Hepatocyte (in vitro differentiated cells): ENCODE measurements at places on chromosomes 3 and 15.

GRCh38 chr3:19543212-19543841 is 390.7 kb downstream of the EFHB start:
- DNase-seq: peak; percentile 42

DNA sequence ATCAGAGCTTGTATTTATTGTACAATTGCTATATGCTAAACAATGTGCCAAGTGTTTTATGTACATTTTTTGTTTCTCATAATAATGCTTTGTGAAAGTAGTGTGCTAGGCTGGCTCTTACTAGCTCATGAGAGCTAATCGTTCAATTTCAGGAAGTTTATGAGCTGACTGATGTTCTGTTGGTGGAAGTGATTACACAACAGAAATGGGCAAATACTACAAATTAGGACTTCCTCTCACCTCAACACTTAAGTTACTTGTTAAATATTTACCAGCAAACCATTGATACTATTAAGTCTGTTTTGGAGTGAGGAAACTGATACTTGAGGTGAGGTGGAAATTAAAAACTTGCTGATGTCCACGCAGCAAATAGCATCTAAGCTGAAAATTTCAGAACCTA is 32.3 kb downstream of the SLC9C1 start:
- DNase-seq: no peak

GRCh38 chr15:91357486-91357885 is 257.4 kb downstream of the SV2B start:
- no peak for DNase-seq

GRCh38 chr15:48131324-48131723 is 10.5 kb downstream of the SLC24A5 start:
- no peak for DNase-seq

DNA sequence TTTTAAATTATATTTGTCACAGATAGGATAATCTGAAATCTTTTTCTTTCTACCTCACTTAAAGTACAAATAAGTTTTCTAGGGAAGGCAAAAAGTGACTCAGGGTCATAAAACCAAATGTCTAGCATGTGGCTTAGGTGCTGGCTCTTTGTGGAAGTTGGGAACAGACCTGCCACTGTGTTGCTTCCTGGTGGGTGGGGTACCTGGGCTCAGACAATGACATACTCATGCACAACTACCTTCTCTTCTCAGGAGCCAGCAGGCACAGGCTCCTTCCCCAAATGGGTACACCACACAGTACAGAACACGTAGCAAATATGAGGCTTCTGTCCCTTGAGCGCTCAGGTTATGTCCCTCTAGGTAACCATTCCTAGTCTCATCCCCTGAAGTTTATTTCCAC is 40.1 kb upstream of the MUC13 start:
- peak; percentile 33 for DNase-seq

GRCh38 chr15:41550066-41550775 is 6.2 kb upstream of the RPAP1 start:
- DNase-seq: peak; percentile 63

GRCh38 chr3:13148126-13148525 is 74.9 kb upstream of the IQSEC1 start:
- no peak for DNase-seq

GRCh38 chr3:123376451-123377242 is 72.2 kb downstream of the ADCY5 start:
- no peak for DNase-seq

GRCh38 chr3:121649645-121650044 is 11.1 kb downstream of the HCLS1 start:
- no peak for DNase-seq

DNA sequence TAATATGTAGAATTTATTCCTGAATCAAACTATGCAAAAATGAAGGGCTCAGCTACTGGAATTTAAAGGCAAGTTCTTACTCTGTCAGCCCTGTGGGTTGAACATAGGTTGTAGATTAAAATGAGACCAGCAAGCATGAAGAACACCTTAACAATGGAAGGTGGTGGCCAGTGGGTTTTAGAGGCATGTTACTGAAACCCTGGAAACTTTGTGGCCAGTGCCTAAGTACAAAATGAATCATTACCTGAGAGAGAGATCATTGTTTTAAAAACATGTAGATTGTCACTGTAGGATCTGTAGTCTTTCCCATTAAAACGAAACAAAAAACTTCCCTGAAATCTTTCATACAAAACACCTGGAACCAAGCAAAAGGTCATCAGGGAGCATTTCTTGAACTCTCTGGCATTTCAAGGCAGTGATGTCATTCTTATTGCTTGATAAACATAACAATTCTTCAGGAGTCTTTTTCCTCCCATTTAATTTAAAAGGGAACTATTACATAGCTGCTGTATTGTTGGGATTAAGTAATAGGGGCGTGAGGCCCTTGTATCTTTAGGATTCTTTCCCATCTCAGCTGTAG is 51.8 kb downstream of the TMEM108 start:
- DNase-seq: no peak

- peak; percentile 57 for DNase-seq
Measured at GRCh38 chr15:57382215-57382614, 5.9 kb downstream of the CGNL1 start.
